T-helper 22 cell (primary cell): ENCODE measurements at places on chromosomes 3 and 15.

DNA sequence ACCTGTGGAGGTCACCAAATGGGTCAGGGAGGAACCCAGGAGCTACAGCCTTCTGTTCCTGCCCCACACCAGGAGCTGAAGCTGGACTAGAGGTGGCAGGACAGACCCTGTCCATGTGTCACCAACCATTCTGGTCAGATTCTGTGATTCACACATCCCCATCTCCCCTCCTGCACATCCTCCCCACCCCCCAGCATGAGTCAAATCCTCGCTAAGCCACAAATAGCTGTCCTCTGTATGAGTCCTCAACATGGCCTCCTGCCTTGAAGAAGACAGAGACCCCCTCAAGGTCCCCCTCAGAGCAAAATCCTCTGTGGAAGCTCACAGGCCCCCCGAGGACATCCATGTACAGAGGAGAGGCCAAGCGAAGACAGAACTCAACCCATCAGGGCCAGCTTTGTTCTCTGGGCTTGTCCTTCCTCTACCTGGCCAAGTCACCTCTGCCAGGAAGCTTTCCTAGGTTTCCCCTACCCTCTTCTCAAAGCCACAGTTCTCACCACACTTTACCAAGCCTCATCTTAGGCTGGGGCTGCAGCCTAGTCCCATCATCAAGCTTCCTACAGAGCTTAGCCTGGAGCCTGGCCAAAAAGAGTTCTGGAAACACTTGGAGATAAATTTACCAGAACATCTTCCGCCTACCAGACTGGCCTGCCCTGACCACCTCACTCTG is 17.1 kb downstream of the CACNA2D2 start:
- DNase-seq, result no peak

GRCh38 chr3:39755100-39755499 is 54.3 kb upstream of the MYRIP start:
- DNase-seq, result no peak

DNA sequence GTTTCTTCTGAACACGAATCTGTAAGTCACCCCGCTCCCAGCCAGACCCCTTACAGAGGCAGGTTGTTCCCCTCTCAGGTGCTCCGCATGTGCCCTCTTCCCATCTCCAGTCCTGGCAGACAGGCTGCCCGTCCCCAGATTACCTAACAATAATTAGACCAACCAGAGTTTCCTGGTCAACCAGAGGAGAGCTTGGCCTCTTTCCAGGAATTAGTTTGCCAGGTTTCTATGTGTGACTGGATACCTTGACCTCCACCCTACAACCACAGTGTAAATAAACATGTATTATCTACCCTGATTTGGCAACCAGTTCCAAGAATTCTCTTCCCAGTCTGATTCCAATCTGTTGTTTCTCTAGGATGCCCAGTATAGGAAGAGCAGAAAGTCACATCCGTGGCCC is 178.0 kb upstream of the UMPS start:
- DNase-seq, result no peak

- no peak for DNase-seq
Observed at GRCh38 chr3:197001106-197001971, 28.3 kb downstream of the MELTF start.

- no peak for DNase-seq
Observed at GRCh38 chr15:97903971-97904572, 56.4 kb upstream of the ARRDC4 start.

- no peak for DNase-seq
Observed at GRCh38 chr3:138434276-138434874, at the start of gene ESYT3. Gene ESYT3 (plus strand): TSS chr3:138434616. CDS start chr3:138434799, 183 bp downstream.

DNA sequence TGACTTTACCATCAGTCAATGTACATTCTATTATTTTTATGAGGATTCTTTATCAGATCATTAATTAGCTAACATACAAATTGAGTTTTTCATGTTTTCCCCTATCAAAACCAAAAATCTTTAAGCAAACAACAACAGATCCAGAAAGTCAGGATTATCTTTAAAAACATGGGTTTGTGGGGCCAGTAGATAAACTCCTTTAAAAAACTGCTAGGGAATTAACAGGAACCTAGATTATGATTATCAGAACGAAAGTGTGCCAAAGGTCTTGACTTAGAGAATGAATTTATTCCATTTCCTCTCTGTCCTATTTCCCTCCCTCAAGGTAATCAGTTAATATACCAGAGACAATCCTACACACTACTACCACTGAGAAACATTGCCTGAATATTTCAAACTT is 13.2 kb upstream of the CCDC13 start:
- DNase-seq, result no peak

GRCh38 chr3:184099806-184100686 is 3.2 kb downstream of the HTR3E start:
- DNase-seq, result no peak

- no peak for DNase-seq
Observed at GRCh38 chr3:24154013-24154695, 209.1 kb downstream of the NR1D2 start.

GRCh38 chr3:58629629-58630028 is 36.9 kb downstream of the FAM3D start:
- DNase-seq, result no peak

DNA sequence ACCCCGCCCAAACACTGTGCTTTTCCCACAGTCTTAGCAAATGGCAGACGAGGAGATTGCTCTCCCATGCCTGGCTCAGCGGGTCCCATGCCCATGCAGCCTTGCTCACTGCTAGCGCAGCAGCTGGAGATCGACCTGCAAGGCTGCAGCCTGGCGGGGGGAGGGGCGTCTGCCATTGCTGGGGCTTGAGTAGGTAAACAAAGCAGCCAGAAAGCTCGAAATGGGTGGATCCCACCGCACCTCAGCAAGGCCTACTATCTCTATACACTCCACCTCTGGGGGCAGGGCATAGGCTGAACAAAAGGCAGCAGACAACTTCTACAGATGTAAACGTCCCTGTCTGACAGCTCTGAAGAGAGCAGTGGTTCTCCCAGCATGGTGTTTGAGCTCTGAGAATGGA is 27.2 kb upstream of the WDR5B start:
- no peak for DNase-seq

- DNase-seq, result no peak
Observed at GRCh38 chr3:46981932-46982471, 2.5 kb downstream of the NBEAL2 start.

DNA sequence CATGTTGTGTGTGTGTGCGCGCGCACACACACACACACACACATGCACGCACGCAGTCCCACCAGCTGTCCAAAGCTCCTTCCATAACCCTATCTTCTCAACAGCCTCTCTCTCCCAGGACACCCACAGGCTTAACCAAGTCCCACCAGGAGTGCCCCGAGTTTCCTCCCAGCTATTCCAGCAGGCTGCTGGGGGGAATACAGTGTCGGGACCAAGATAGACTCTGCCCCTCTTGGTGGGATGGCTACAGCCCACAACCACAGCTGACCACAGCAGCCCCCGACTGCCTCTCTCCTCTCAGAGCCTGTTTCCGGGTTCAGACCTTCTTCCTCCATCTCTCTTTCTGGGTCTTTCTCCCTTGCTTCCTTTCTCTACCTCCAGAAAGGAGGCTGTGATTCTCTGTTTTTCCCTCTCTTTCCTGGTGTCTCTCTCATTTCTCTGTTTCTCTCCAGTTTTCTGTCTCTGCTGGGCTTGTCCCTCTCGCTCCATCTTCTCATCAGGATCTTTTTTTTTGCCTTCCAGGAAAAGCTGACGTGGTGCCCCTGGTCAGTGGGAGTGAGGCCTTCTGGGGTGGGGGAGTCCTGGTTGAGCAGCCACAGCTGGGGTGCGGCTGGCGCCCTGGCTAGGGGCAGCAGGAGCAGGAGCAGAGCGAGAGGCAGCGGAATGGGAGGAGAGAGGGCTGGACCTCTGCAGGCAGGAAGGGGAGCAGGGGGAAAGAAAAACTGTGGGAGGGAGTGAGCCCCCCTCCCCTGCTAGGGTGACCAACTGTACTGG is 3.3 kb upstream of the ISLR start:
- DNase-seq, result no peak

GRCh38 chr3:74693696-74694393 is 79.4 kb upstream of the CNTN3 start:
- no peak for DNase-seq

DNA sequence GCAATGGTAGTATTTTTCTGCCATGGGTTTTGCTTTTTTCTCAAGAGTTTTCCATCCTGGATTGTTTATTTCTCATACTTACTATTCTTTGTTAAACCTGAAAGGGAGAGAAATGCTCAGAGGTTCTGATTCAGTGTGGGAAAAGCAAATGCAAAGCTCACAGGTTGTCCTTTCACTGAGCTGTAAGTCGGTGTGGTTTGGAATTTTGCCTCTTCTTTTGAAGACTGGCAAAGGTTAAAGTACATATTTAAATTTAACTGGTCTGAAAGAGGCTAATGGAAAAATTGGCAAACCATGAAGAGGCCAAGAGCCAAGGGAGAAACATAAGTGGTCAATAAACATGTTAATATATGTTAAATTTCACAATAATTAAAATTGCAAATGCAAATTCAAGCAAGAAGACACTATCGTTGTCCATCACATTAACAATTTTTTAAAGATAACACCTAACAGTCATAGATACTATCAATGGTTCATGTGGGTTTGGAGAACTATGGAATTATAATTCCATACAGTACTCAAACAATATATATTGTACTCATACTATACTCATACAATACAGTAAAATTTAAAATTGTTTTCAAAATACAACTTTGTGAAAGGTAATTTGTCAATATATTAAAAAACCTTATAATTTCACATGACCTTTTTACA is 246.8 kb upstream of the STT3B start:
- no peak for DNase-seq

GRCh38 chr3:188403404-188403803 is 249.4 kb downstream of the LPP start:
- no peak for DNase-seq

- DNase-seq, result no peak
Observed at GRCh38 chr3:167456157-167456799, 17.6 kb downstream of the SERPINI2 start.

- DNase-seq, result no peak
Observed at GRCh38 chr3:168878655-168879054, 782.9 kb upstream of the GOLIM4 start.
